Cortex of kidney (tissue), 1 donor: ENCODE measurements at places on chromosomes 5 and 9.

GRCh38 chr5:73027361-73027760, 71.5 kb downstream of the FCHO2 start:
- no peak for DNase-seq

DNA sequence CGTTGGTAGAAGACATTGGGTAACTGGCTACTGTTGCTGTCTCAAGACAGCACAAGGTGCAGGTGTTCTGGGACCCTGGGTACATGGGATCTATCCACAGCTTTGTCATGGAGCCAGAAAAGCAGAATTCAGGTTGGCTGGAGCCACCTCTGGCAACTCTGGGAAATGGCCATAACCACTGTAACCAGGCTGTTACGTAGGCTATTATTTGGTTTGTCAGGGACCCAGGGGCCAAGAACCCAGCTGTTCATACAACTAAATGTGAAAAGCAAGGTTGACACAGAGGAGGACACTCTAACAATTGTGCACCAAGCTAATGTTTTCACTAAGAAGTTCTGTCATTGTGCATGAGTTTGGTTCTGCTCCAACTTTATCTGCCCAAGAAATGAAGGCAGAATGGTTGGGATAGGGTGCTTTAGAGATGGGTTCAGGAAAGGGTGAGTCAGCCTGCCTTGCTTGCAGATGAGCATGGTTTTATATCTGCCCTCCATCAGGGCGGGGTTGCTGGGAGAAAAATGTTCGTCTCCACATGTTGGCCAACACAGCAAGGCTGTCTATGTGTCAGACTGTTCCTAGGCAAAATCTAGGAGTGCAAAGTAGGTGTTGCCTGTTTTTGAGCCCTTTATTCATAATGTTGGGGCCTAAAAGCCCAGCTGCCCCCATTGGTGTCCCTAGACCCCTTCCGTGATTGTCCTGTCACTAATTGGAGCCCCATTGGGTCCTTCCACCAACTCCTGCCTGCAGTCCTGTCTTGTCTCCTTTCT, 131.3 kb upstream of the DAP start:
- DNase-seq = no peak

GRCh38 chr5:74529101-74529500, 111.4 kb downstream of the ENC1 start:
- DNase-seq = no peak

GRCh38 chr9:79652598-79652997, 80.8 kb downstream of the TLE4 start:
- DNase-seq = no peak

DNA sequence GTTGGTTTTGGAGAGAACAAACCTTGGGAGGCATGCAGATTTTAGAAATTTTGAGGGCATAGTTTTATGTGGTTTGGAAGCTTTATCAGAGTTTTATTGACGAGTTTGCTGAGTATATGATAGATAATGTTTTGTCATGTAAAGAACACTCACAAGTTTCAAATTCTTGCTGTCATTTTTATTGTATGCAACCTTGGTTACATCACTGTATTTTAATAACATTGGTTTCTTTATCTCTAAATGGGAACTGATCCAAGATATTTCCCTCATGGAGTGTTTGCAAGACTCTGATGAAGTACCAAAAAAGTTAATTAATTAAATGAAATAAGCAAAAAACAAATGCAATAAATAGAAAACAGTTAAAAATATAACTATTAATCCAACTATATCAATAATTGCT, 170.3 kb downstream of the SMC2 start:
- DNase-seq = no peak

GRCh38 chr5:30502277-30502676, 691.2 kb upstream of the CDH6 start:
- DNase-seq = no peak

DNA sequence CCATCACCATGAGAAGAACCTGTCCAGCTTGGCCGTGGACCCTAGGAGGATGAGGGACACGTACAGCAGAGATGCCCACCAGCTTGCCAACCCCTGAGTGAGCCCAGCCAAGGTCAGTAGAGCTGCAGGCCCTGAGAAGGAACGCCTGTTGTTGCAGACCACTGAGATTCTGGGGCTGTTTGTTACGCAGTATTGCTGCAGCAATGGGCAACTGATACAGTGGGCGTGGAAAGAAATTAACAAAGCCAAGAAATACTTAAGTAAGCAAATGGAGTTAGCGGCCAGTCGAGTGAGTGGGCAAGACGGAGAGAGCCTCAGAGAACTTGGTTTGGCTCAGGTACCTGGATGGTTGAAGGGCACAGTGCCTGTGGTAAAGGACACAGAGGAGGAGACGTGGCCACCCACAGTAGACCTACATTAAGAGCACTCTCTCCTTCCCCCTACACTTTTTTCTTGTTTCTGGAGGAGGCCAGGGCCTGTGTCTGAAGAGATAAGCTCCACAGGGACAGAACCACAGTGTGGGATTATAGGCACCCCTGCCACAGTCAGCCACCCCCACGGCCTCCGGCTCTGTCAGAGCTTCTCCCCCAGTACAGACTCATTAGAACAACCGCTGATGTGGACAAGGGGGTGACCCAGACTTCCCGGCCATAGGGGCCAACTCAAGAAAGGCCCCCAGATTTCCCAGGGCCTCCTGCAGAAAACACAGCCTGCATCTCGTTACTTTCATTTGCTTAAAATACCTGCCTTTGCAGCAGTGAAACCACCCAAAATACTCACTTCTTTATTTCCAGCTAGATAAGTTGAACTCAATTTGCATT, 40.1 kb upstream of the GRHPR start:
- no peak for DNase-seq

DNA sequence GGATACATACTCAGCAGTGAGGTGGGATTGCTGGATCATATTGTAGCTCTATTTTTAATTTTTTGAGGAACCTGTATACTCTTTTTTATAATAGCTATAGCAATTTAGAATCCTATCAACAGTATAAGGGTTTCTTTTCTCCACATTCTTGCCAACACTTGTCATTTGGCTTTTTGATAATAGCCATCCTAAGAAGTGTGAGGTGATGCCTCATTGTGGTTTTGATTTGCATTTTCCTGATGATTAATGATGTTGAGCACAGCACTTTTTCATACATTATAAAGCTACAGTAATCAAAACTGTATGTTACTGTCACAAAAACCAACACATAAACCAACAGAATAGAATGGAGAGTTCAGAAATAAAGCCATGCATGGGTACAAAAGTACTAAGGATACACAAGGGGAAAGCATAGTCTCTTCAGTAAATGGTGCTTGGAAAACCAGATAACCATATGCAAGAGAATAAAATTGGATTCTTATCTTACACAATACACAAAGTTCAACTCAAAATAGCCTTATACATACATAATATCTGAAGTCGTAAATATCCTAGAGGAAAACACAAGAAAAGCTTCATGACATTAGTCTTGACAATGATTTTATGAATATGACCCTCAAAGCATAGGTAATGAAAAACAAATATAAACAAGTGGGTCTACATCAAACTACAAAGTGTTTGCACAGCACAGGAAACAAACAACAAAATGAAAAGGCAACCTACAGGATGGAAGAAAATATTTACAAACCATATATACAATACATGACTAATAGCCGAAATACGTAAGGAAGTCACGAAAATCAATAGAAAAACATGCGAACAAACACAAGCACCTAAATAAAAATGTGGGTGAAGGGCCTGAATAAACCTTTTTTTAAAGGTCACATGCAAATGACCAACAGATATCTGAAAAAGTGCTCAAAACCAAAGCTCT, 287.8 kb upstream of the DAB2 start:
- no peak for DNase-seq

DNA sequence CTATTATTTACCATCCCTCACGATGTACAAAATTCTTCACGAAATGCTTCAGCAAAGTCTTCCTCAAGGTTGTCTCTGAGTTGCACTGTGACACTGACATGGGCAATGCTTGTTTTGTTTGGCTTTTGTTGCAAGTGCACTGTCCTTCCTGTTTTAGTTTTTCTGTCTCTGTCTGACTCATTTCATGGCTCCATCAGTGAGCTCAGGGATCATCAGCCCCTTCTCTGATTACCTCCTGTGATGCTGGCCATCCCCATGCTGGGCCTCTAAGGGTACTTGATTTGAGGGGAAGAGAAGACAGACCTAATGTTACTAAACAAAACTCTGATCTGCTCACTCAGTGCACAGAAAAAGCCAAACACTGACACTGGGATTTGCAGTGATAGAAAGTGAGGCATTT, 37.6 kb upstream of the STX17 start:
- DNase-seq = no peak

- no peak for DNase-seq
Observed at GRCh38 chr5:130476325-130476724, 572.1 kb downstream of the CHSY3 start.

GRCh38 chr5:167008705-167009104, 1282.7 kb upstream of the WWC1 start:
- DNase-seq = no peak

- DNase-seq = no peak
Observed at GRCh38 chr5:102911973-102912372, 156.9 kb downstream of the PAM start.

DNA sequence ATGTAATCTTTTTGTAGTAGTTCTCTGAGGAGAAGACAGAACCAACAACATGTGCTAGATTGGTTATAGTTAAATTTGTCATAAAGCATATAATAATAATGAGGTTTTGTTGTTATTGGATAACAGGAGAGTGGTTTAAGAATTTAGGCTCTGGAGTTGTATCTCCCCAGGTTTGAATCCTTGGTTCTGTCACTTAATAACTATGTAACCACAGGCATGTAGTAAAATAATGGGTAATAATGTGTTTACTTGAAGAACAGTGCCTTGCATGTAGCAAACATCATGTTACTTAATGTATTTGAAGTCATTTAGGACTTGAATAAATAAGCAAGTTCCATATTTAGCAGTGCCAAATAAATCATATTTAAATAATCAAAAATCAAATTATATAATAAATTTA, 55.8 kb downstream of the NSD1 start:
- no peak for DNase-seq

DNA sequence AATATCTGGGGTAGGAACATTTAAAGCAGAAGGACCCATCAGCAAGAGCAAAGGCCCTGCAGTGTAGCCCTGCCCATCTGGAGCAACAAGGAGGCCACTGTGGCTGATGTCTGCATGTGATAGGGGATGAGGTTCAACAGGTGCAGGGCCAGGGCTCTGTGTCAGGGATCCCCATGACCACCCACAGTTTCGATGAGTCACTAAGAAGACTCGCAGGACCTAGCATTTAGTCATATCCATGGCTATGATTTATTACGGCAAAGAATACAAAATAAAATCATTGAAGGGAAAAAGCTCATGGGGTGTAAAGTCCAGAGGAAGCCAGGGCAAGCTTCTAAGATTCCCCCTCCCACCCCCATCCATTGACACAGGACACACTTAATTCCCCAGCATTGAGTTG, 188.6 kb downstream of the ADGRV1 start:
- no peak for DNase-seq

GRCh38 chr5:98570661-98571191, 202.7 kb upstream of the RGMB start:
- no peak for DNase-seq

- DNase-seq = no peak
Observed at GRCh38 chr5:15383469-15383868, 116.5 kb upstream of the FBXL7 start.

- DNase-seq = no peak
Observed at GRCh38 chr5:108858959-108859358, 111.3 kb downstream of the FER start.

DNA sequence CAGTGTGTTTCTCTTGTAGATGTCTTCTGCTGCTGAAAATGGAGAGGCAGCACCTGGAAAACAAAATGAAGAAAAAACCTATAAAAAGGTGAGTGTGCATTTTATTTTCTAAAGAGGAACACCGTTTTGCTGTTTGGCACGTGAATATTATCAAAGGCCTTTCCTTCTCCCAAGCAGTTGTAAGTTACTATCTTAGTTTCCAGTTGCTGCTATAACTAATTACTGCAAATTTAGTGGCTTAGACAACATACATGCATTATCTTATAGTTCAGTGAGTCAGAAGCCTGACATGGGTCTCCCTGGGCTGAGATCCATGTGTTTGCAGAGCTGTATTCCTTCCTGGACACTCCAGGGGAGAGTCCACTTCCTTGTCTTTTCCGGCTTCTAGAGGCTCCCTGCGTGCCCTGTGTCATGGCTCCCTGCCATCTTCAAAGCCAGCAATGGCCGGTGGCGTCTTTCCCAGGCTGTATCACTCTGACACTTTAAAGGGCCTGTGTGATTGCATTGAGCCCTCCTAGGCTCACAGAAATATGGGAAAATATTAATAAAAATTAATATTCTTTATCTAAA, 117.6 kb downstream of the PIP5K1B start:
- no peak for DNase-seq

DNA sequence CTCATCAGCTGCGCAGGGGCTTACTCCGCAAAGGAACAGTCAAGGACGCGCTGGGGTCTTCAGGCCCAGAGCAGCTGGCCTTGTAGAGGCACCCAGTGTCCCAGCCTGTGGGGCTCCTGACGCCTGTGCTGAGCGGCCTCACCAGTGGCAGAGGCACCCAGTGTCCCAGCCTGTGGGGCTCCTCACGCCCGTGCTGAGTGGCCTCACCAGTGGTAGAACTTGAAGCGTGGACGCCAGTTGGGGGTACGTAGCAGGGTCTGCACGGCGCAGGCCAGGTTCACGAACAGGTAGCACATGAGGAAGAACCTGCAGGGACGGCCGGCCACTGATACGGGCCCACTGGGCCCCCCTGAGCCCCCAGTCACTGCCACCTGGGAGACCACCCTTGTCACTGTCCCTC, 35.9 kb downstream of the SLC12A7 start:
- no peak for DNase-seq

GRCh38 chr5:43315682-43316081, 2.5 kb upstream of the HMGCS1 start:
- no peak for DNase-seq

DNA sequence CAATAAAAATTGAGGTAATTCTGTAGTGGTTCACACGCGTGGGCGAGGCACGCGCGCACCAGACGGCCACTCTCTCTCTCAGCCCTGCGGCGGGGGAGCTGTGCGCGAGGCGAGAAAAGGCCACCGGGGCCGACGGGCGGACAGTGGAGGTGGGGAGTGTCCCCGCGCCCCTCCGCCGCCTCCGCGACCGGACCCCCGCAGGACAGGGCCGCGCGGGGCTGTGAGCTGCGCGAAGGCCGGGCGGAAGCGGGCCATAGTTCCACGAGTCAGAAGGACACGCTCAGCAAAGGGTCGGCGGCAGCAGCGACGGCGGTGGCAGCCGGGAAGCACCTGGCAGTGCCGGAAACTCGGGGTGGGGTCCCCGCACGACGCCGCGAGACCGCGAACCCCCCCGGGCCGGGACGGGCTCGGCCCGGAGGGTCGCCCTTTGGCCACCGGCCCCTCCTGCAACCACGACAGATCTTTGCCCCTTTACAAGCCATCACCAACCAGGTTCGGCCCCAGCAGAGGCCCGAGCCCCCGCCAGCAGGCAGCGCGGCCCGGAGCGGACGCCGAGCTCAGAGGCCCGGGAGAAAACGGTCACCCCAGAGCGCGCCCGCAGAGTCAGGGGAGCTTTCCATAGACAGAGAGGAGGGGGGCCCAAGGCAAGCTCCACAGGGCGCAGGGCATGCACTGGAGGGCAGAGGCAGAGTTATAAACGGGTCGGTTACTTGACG, 60.9 kb downstream of the ZNF354C start:
- DNase-seq = no peak

GRCh38 chr5:76384705-76385104, 18.4 kb upstream of the IQGAP2 start:
- no peak for DNase-seq
